ENCODE measurements at places on chromosomes 2 and 18.

DNA sequence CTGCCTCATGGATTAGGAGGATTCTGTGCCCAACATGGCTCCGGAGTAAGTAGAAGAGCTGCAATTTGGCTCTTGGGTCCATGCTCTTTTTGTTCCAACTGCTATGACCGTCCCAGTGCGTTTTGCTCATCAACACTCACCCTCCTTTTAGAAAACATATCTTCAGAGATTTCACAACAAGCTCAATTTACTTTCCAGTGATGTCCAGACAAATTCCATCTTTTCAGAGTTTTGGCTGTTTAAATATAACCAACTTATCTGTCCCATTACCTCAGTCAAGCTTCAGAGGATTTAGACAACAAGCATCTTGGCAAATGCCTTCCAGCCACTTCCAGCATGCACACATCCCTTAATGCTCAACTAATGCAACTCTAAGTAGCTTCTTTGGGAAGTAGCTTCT lies 6.9 kb upstream of the SLC14A2 start:
- DNase-seq = no peak

DNA sequence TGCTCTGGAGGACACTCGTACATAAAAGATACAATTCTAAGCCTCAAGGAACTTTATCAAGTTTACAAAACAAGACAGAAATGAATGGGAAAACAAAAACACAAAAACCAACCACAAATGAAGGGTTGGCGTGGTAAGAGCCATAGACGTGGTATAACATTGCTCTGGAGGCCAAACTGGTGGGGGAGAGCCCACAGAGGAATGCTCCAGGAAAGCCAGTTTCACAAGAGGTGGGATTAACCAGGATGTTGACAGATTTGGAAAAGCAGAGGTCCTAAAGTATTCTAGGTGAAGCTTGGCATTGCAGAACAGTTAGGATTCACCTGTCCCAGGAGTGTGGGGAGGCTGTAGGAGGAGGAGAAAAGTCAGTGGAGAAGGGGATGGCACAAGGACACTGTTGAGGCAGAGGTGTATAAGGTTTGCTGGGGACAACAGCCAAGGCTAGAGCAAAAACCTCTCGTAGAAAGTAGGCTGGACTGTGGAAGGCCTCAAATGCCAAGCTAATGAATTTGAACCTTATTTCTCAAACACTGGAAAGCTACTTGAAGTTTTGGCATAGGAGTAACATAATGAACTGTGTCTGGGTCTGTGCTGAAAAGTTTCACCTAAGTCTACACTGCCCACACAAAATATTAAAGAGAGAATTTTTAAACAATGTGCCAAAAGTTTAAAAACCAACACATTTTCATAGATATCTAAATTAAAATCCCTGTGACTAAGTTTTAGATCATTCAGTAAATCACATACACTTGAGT lies 135.1 kb downstream of the THADA start:
- no peak for DNase-seq

GRCh38 chr2:207869784-207870778 lies 100.4 kb upstream of the FZD5 start:
- no peak for DNase-seq

GRCh38 chr2:18379870-18380269 lies 180.6 kb downstream of the RDH14 start:
- no peak for DNase-seq

DNA sequence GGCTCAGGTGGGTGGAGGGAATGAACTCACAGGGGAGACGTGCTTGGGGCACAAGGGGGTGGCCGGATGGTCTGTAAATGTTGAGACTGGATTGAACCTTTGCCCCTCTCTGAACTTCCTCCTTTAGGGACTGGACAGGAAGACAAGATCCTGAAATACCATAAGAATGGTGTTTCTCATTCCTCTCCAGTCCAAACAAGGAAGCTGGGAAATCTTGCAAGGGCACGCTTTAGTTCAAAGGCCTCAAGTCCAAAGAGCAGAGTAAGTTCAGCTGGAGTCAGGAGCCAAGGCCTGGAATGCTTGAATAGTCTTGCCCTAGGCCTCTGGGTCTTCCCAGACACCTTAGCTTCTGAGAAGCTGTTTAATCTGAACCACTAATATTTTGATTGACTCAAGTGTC lies 52.4 kb upstream of the SIX3 start:
- DNase-seq = no peak
